Omental fat pad (tissue), 4 donors: ENCODE measurements at places on chromosomes 5 and 9.

DNA sequence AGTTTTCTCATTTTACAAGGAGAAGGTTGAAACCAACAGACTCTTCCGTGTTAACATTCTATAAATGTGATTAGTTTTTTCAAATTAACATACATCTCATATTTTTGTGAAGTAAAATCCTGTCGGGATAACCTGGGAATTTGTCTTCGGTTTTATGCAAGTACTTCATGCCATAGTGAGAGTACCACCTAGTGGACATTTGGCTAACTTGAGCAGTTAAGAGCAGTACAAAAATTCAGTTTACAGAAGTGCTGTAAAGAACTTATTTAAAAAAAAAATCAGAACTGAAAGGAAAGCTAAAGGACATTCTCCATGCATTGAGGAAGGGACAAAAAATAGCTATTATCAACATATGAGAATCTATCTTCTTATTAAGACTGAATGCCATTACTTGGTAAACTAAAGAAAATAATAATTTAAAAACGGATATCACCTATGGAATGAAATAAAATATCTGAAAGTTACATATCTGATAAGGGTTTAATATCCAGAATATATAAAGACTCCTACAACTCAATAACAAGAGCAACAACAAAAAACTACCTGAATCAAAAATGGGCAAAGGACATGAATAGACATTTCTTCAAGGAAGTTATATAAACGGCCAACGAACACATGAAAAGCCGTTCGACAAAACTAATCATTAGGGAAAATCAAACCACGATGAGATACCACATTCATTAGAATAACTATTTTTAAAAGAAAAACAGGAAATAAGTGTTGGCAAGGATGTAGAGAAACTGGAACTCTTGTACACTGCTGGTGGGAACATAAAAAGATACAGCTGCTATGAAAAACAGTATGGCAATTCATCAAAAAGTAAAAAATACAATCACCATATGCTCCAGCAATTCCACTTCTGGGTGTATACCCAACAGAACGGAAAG is 117.0 kb upstream of the GNA14 start:
- no peak for DNase-seq

GRCh38 chr5:65624025-65624570 is at the start of gene TRIM23:
TRIM23 (minus strand) TSS chr5:65624333; CDS start chr5:65624274, 59 bp downstream.
- DNase-seq = peak; percentile 55

GRCh38 chr5:11620172-11620571 is 284.1 kb downstream of the CTNND2 start:
- DNase-seq = no peak

- no peak for DNase-seq
These were observed 650.8 kb downstream of the IRX1 start for GRCh38 chr5:4246447-4246846.

- DNase-seq = no peak
These were observed 83.7 kb upstream of the ORM1 start for GRCh38 chr9:114238891-114239875.

DNA sequence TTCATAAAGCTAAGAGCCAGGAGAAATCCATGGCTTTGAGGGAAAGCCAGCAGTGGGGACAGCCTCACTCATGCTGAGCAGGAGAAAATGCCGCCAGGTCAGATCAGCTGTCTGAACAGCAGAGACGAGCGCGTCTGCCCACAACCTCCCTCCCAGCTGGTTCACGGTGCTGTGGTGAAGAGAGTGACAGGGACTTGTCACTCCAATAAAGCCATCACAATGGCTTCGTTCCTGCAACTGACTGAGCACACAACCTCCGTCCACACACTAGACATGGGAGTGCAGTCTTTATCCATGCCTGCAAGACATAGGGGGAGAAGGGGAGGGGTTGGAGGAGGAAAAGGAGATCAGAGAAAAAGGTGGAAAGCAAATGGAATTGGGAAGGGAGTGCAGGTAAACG is 206.9 kb downstream of the GABBR2 start:
- DNase-seq = no peak

GRCh38 chr9:136996361-136997292 is at the start of gene CLIC3:
CLIC3 (minus strand) TSS chr9:136996568; CDS start chr9:136996543, 25 bp downstream.
- no peak for DNase-seq

DNA sequence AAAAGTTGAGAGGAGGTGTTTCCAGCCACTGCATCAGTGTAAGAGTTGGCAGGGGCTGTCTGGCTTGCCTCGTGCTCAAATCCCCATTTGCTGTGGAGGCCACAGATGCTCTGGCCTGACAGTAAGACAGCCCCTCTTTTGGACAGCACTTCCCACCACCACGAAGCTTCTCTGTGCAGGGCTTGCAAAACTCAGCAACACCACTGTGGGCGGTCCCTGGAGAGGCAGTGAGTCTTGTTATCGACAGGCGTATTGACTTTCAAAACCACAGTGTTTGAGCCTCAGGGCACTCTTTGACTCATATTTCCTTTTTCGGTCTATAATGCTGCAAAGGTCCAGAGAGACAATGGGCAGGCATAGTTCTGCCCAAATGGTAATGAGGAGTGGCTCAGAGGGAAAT is 539.5 kb downstream of the EBF1 start:
- DNase-seq = no peak

- DNase-seq = no peak
These were observed 17.2 kb upstream of the SLC25A51 start for GRCh38 chr9:37921168-37921510.

DNA sequence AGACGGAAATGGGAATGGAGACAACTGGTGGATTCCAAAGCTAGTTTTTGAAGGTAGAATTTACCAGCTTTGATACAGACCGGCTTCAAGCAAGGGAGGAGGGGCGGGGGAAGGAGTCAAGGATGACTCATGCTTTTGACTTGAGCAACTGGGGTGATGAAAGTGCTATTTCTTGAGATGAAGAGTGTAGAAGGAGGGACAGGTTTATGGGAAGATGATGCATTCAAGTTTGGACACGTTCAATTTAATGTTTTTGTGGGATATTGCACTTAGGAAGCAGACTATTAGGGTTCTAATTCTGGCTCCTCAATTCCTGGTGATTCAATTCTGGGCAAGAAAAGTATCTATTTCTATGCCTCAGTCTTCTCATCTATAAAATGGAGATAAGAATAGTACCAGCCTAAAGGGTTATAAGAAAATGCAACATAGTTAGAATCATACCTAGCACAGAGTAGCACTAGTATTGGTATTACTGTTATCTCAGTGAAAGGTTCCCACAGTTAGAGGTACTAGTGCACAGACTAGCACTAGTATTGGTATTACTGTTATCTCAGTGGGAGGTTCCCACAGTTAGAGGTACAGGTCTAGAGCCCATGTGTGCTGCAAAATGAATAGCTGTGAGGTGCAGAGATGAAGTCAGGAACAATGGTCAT is 4.6 kb downstream of the NIPAL4 start:
- peak; percentile 47 for DNase-seq

- no peak for DNase-seq
These were observed 117.3 kb upstream of the FGF10 start for GRCh38 chr5:44506561-44506960.

DNA sequence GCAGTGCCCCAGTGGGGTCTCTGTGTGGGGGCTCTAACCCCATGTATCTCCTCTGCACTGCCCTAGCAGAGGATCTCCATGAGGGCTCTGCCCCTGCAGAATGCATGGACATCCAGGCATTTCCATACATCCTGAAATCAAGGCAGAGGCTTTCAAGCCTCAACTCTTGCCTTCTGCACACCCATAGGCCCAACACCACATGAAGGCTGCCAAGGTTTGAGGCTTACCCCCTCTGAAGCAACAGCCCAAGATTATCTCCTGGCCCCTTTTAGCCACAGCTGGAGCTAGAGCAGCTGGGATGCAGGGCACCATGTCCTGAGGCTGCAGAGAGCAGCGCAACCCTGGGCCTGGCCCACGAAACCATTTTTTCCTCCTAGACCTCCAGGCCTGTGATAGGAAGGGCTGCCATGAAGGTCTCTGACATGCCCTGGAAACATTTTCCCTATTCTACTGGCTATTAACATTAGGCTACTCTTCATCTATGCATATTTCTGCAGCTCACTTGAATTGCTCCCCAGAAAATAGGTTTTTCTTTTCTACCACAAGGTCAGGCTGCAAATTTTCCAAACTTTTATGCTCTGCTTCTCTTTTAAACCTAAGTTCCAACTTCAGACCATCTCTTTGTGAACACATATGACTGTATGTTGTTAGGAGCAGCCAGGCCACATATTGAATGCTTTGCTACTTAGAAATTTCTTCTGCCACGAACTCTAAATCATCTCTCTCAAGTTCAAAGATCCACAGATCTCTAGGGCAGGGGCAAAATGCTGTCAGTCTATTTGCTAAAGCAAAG is 18.4 kb downstream of the NR3C1 start:
- DNase-seq = no peak

DNA sequence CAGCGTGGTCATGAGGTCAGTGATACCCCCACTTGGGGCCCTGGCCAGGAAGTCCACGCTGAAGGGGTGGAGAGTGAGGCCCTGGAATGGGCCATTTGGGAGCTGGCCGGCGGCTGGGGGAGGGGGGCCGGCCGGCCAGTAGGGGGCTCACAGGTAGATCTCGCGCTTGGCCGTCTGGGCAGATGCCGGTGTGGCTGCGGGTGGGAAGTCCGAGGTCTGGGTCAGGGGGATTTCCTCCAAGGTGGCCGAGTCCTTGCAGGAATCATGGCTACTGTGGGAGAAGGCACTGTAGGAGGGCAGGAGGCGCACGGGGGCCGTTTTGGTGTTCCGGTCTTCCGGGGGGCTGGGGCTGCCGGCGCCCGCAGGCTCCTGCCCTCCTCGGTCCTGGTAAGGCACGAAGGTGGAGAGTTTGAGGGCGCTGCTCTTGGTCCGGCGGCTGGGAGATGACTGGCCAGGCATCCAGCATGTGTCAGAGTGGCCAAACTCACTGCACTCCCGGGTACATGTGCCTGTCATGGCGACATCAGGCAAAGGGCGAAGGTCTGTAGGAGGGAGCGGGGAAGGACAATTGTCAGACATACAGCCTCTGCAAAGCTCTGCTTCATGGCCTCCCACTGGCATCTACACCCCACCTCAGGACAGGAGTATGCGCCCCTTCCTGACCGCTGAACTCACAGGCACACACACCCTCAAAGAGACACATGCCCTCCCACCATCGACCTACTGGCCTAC is 24.1 kb downstream of the PCDH1 start:
- DNase-seq = no peak

DNA sequence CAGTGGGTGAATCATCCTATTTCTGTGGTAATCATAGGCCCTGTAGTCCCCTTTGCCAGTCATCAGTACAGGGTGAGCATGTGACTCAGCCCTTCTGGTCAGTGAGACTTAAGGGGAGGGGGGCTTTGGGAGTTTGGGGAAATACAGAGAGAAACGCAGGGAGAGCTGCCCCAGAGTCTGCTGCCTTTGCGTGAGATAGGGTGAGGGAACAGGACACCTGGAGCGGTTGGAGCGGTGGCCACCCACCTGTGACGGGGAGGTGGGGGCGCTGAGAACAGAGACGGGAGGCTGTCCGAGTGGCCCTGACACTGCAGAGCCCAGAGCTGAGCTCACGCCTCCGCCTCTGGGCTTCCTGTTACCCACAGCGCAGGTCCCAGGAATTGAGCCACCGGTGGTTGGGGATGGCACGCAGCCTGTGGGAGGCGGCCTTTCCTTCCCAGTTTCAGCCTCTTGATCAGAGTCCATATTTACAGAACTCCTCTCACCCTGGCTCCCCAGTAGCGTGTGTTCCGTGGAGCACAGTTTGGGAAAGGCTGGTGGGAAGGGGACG is 92.0 kb upstream of the ERCC6L2 start:
- DNase-seq = no peak

DNA sequence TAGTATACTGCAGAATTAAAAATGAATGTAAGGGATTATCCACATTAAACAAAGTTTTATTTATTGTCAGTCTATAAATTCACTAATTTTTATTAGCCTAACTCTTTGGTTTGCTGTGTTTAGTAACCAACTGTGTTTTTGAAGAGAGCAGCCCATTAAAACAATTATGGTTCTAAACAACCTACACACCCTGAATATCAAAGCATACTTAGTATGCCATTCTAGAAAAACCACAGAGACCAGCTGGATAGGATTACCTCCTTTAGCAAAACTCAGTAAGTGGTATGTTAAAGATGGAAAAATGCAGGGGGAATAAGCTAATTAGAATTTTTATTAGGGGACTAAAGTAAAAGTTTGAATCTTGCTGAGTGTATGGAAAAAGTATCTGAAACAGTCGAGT is 1981.7 kb upstream of the NUDT12 start:
- no peak for DNase-seq

DNA sequence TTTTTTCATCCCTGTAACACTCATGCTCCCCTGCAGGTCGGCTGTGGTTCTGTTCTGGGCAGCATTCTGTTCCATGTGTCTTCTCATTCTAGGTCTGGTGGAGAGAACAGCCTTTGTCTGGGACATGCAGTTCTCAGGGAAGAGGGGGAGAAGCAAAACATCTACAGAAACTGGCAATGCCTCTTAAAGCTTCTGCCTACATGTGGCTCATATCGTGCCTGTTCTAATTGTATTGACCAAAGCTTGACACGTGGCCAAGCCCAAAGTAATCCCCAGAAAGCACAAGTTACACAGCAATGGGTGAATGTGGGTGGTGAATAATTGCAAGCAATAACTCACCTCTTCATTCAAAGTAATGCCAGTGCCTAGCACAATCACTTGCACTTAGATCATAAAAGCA is 218.2 kb upstream of the IL12B start:
- no peak for DNase-seq
